Mucosa of descending colon (tissue), 3 donors: ENCODE measurements at places on chromosomes 5 and 9.

GRCh38 chr5:30891660-30892059 lies 301.8 kb upstream of the CDH6 start:
- DNase-seq = no peak

DNA sequence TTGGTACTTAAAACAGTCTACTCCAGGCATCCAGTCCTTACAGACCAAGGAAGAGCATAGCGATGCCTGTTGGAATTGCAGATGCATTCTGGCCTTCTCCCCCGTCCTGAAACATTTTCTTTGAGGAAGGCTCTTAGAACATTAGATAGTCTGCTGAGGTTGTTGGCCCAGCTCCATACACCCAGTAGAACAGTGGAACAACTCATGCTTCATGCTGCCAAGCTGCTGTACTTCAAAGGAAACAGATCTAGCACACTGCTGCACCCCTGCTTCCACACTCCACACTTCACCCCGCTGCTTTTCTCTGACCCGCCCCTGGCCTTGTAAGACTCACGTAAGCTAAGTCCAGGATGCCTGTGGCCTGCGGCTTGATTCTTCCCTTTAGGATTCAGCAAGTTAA lies 33.4 kb upstream of the NCS1 start:
- no peak for DNase-seq

- no peak for DNase-seq
Observed at GRCh38 chr5:125408448-125409233, 662.2 kb upstream of the ZNF608 start.

- DNase-seq = no peak
Observed at GRCh38 chr5:16561660-16562059, 55.1 kb downstream of the RETREG1 start.
